Fibroblast of mammary gland (primary cell): ENCODE measurements at places on chromosomes 1 and 21.

DNA sequence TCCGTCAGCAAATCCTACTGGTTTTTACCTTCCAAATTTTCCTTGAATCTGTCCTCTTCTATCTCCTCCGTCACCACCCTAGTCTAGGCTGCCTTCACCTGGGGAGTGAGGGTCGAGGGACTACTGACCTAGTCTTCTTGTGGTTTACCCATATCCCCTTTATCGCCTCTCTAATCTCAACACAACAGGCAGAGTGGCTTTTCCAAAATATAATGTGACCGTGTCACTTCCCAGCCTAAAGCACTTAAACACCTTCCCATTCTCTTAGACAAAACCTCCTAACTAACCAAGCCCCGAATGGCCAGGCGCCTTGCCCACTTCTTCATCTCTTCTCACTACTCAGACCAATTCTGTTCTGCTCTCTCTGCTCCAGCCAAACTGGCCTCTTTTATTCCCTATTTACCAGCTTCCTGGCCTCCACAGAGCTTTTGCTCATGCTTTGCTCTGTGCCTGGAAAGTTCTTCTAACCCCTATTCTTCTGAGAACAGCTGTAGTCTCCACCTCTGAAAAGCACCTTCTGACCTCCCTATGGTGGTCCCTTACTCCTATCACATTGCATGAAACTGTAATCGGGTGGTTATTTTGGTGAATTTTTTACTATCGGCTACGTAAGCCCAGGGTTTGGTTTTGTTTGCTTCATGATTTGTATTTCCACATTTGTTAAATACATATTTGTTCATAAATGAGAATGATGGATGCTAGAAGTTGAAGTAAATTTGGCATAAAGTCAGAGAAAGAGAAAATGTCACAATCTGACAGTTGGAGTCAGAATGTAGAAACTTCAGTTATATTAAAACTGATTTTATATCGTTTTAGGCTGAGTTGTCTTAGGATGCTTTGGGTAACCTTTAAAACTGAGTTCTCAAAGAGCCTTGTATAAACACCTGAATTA lies 1.2 kb upstream of the NBPF1 start:
- no peak for DNase-seq

DNA sequence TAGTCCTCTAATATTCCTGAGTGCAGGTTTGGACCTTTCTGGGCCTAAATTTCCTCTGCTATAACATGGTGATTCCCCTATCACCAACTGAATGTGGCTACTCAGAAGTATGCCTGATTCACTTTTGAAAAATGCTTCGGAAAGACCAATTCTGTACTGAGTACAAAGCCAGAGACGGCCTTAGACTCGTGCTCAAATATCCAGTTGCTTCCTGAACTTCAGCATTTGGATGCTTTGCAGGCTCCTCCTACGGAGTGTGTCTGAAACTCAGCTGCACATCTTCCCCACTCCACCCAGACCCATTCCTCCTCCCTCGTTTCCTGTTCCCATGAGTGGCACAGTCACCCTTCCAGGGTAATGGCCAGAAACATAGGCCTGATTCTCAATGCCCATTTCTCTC lies 98.4 kb upstream of the GADD45A start:
- DNase-seq = peak; percentile 48

- peak; percentile 76 for DNase-seq
These were observed 57.3 kb upstream of the EFHD2 start for GRCh38 chr1:15352128-15352957.

DNA sequence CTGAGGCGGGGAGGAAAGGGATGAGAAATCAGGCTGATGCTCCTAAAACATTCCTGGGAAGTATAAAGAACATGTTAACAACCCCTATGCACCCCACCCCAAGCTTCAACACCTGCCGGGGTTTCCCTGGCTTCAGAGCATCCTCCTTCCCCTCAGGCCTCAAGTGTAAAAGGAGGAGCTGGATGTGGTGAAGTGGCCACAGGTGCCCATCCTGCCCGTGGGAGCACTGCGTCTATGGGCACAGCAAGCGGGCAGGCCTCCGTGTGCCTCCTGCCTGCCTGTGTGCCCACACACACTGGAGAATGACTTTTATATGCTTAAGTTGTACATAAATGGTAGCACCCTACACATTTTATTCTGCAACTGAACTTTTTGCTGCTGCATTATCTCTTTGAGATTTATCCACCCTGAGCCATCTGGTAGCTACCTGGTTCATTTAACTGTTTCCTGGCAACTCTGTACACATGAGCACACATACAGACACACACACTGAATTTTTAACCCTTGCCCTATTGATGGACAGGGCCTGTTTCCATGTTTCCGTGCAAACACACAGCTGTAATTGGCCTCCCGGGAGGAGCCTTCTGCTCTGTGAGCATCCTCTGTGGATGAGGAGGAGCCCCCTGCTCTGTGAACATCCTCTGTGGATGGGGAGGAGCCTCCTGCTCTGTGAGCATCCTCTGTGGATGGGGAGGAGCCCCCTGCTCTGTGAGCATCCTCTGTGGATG lies 13.4 kb upstream of the FTCD start:
- DNase-seq = no peak

GRCh38 chr1:206507284-206508129 lies at the start of gene RASSF5:
TSS of gene RASSF5 (plus strand) at chr1:206507531. CDS start at chr1:206507603, 72 bp downstream.
- DNase-seq = no peak

DNA sequence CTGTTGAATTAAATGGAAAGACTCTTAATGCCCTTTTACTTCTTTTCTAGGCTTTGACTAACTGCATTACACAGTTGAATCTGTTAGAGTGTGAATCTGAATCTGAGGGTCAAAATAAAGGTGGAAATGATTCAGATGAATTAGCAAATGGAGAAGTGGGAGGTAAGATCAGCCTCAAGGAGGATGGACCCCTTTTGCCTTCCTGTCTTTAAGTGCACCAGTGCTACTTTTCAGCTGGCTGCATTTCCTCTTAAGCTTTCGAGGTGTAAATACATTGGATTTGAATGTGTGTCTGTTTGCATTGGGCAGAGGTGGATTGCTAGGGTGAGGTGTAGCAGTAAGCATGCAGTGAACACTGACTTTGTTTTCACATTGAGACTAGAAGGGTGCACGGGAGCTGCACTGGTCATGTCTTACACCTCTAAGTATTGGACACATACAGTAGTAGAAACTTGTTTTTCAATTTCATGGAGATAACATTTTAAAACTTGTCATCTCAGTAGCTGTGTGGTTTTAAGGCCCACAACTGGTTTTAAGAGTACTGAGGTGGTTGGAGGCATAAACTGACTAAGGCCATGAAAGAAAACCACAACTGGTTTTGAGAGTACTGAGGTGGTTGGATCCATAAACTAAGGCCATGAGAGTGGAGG lies 35.4 kb downstream of the MIA3 start:
- no peak for DNase-seq

GRCh38 chr1:112579801-112580510 lies 39.0 kb downstream of the ST7L start:
- peak; percentile 59 for DNase-seq

DNA sequence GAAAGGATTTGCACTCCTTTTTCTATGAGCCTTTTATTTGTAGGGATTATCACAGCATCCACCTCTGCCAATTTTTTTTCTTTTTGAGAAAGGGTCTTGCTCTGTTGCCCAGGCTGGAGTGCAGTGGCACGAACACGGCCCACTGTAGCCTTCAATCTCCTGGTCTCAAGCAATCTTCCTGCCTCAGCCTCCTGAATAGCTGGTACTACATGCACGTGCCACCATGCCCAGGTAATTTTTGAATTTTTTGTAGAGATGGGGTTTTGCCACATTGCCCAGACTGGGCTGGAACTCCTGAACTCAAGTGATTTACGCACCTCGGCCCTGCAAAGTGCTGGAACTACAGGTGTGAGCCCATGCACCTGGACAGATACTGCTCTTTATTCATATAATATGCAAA lies 2.1 kb downstream of the SAMSN1 start:
- no peak for DNase-seq

DNA sequence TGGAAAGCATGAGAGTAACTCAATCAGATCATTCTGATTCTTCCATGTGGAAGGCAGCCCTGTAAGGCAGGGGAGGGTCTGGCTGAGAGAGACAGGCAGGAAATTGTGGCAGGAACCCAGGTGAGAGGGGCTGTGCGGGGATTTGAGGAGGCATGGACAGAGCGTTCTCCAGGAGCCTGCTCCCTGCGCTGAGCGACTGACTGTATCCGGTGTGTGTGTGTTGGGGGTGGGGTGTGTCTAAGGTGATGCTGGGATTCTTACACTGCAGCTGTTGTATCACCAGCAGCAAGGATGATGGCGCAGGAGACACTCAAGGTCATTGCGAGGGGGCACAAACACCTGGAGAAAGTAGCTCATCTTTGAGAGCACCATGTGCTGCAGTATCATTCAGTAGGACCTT lies 128.5 kb downstream of the RHOU start:
- no peak for DNase-seq

GRCh38 chr1:185473186-185473585 lies 156.1 kb upstream of the IVNS1ABP start:
- no peak for DNase-seq

GRCh38 chr21:35050348-35051286 lies 1.5 kb upstream of the RUNX1 start:
- peak; percentile 40 for DNase-seq

- DNase-seq = peak; percentile 25
These were observed 49.5 kb downstream of the KIAA1614 start for GRCh38 chr1:180962178-180962577.

GRCh38 chr1:100147875-100148274 lies 14.9 kb downstream of the TRMT13 start:
- no peak for DNase-seq

- no peak for DNase-seq
These were observed 3.5 kb upstream of the TFF1 start for GRCh38 chr21:42369821-42370220.

DNA sequence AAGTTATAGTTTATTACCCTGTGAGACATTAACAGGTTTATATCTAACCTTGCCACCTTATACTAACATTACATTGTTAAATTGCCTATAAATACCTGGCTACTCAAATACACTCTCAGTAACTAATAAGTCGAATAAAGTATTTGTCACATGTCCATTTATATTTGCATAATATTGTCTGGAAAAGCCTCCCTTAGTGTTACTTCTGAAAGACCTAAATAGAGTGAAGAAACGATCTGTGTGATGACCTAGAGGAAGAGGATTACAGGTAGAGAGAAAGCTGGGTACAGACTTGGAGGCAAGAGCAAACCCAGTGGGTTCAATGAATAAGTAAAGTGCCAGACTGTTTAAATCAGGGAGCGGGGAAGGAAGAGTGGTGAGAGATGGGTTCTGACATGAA lies 2.7 kb upstream of the CACYBP start:
- DNase-seq = no peak

DNA sequence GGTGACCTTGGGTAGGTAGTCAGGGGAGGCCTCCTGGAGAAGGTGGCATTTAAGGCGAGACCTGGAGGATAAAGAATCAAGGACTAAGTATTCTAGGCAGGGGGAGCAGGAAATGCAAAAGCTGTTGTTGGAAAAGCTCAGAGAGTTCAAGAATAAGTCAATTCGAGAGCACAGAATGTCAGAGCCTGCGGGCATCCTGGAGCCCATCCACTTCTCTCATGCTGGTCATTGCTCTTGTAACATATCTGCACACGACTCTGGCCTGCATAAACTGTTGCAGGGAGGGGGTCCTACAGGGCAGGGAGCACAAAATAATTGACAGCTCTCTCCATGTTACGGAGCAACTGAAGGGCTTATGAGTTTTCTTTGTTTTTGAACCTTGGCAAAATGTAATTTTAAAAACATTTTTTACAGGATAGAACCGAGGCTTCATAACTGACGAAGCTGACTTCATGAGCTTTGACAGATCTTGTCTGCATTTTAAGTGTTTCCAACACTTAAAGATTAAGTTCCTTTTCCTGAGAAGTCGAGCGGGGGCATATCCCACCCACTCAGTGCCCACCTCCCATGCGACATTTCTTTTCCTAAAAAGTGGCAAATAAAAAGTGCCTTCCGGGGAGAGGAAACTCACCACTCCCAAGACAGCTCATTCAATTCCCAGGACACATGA lies 4.2 kb downstream of the PLA2G5 start:
- no peak for DNase-seq

DNA sequence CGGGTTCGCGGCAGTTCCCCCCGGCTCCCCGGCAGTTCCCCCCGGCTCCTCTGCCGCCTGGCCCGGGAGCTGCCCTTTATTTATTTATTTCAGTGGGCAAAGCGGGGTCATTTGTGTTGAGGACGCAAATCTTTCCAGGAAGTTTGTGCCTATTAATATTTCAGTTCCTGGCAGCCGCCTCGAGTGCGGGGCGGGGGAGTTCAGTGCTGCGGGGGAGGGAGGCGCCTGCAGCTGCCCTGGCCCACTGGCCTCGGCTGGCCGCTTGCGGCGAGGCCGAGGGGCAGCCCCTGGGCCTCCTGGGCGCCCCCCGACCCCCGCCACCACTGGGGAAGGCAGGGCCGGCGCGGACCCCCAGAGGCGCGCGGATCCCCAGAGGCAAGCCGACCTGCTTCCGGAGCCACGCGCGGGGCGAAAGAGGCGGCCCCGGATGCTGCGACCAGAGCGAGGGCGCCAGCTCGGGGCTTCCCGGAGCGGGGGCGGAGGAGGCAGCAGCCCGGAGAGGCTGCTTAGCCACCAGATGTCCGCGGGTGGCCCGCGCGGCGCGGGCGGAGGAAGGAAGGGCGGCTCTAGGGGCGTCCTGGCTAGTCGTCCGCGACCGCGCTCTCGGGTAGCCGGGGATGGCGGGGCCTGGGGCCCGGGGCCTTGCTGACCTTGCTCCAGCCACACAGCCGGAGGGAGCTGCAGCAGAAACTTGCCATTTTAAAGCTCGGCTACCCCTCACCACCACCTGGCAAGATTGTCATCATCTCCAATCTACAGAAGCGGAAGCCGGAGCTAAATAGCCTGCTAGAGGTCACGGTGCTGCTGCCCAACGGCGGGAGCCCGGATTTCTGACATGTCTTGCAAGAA lies 48.0 kb downstream of the H3-3A start:
- DNase-seq = peak; percentile 61

- no peak for DNase-seq
These were observed 16.4 kb downstream of the INPP5B start for GRCh38 chr1:37930246-37931101.

- DNase-seq = peak; percentile 23
These were observed 8.9 kb downstream of the MTF1 start for GRCh38 chr1:37850352-37850955.

GRCh38 chr1:4696161-4696745 lies 41.8 kb downstream of the AJAP1 start:
- no peak for DNase-seq

- DNase-seq = no peak
These were observed 13.1 kb downstream of the PGBD5 start for GRCh38 chr1:230413061-230413460.

GRCh38 chr1:218377143-218377660 lies 32.1 kb downstream of the TGFB2 start:
- DNase-seq = peak; percentile 97
